Activated T-cell treated with anti-CD3 and anti-CD28 coated beads, Interleukin-2, amount 50 U/mL, for 24 hours (primary cell): ENCODE measurements at places on chromosomes 2 and 18.

DNA sequence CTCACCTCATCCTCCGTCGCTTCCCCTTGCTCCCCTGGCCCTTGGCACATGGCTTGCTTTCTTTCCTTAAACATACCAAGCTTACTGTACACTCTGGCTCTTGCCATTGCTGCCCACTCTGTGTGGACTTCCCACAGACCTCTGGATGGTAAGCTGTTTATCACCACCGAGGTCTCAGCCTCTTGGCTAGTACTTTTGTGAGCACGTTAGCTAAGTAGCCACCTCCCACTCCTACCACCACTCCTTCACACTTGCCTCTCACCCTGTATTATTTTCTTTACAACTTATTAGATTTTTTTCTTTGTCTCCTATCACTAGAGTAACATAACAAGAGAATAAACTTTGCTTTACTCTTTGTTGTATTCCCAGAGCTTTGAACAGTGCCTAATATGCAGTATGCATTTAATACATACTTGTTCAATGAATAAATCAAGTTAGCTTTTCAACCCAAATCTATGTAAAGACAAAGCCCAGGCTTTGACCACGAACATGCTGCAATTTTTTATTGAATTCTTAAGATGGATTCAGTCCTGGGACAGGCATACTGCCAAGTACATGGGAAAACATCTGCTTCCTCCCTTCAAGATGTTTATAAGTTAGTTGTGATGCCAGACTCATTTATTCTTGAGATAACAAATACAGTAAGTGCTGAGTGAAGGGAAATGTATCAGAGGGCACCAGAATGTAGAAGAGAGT is 25.0 kb upstream of the MSGN1 start:
- DNase-seq = no peak

GRCh38 chr2:178380763-178381162 is 70.2 kb downstream of the PRKRA start:
- no peak for DNase-seq

DNA sequence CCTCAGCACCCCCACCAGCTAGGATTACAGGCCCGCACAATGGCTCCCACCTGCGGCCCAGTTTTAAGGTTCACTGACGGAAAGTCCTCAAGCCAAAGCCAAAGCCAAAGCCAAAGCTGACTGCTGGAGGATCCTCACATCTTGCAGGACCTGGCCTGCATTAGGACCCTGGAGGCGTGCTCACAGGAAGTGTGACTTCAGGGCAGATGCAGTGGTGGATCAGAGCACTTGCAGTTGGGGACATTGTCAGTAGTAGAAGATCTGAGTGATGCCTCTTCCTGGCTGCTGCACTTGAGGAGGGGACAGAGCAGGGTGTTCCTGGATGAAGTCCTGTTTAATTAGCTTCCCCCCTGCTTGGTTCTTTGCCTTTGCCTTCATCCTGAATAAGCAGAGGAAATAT is 69.0 kb upstream of the ALPP start:
- no peak for DNase-seq

DNA sequence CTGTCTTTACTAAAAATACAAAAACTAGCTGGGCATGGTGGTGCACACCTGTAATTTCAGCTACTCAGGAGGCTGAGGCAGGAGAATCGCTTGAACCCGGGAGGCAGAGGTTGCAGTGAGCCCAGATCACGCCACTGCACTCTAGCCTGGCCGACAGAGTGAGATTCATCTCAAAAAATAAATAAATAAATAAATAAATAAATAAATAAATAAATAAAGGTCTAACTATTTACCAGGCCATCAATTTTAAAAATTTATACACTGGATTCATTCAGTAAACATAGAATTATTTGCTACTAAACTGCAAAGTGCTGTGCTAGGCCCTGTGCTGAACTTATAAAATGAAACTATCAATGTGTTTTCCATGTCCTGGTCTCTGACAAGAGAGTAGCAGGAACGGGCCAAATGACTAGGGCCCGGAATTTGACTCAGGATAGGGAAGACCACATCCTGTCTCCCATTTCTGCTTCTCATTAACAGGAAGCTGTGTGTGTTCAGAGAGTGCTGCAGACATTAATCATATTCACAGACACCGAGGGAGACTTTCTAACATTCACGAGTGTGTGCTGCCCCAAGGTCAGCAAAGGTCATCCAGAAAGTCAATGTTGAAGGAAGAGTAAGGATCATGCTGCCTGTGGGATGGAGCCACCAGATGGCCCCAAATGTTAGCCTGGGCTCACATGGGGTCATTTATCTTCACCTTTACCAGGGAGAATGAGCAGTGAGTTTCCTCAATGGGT is 95.8 kb downstream of the SPP2 start:
- no peak for DNase-seq

DNA sequence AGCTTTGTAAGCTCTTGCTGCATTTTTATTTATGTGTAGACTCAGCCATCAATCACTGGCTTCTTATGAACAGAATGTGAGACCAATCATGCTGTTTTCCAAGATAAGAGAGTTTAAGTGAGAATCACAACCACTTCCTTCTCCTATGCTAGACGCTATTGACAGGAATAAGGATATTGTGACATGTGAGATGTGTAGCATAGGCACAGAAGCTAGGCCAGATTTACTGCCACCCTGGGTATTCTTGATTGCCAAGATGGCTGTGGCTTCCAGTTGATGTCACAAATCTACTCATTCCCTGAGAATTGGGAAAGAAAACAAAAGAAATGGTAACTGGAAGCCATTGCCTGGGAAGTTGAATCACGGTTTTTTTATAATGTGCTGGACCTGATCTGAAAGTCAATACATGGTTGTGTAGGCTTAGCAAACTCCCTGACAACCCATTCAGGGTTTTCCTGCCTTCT is 49.9 kb downstream of the RAB27B start:
- no peak for DNase-seq

- no peak for DNase-seq
Observed at GRCh38 chr2:96795076-96795475, 21.0 kb upstream of the CNNM3 start.

- peak; percentile 36 for DNase-seq
Observed at GRCh38 chr2:111049792-111050640, 70.7 kb upstream of the BCL2L11 start.

GRCh38 chr2:234863043-234863934 is 88.5 kb upstream of the SH3BP4 start:
- no peak for DNase-seq

DNA sequence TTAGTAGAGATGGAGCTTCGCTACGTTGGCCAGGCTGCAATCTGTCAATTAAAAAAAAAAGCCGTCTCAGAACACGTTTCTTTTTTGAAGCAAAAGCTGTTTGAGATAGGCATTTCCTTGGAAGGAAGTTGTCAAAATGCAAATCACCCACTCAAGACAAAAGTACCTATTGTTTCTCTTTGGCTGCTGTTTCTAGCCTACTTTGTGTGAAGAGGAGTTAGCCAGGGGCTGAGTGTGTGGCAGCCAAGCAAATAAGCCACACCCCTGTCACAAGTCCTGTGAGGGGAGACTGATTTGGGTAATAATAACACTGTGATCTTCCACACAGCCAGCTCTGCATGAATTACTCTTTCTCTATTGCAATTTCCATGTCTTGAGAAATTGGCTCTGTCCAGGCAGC is 47.4 kb upstream of the CDCA7 start:
- no peak for DNase-seq

- peak; percentile 71 for DNase-seq
Observed at GRCh38 chr2:112482309-112483041, 519 bp downstream of the TTL start.
